ENCODE measurements at places on chromosomes 2 and 18.

DNA sequence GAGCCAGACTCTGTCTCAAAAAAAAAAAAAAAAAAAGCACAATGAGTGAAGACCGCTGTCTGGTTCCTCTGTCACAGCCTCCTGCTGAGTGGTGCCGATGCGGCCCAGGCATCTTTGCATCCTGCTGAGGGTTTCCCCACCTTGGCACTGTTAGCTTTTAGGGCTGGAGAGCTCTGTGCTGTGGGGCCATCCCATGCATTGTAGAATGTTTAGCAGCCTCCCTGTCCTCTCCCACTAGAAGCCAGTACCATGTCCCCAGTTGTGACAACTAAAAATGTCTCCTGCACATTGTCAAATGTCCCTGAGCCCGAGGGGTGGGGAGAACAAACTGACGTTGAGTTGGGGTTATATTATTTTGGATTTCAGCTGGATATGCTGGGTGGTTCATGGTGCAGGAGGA lies 7.9 kb upstream of the COLEC11 start:
- no peak for DNase-seq

DNA sequence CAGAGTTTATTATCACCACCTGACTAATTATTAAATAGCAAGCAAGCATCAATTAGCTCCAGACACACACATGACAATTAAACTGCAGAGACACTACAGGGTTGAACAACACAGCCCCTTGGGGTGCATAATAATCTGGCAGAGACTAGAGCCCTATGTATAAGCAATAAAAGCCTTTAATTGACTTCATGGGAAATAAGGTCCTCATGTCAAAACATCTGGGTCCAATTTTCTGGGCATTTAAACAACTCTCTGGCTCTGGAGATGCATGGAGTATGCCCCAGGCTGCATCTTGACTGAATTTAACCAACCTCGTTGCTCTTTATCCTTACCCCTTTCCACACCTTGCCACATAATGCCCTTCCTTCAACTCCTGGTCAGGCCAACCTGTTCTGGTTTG lies 270.7 kb upstream of the THUMPD2 start:
- no peak for DNase-seq

DNA sequence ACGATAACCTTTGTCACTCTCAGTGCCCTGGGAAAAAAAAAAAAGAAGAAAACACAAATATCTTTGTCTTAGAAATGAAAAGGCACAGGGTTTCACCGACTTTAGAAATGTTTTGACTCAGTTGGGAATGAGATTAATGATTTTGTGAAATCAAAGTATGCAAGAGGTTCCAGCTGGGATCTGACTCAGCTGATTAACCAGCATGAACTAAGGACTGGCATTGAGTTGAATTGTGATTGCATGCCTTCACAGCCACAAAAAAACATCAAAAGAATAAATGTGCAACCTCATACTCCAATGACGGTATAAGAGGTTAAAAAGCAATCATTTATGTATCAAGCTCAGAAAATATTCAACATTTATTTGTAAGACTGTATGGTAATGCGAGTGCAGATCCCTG lies 566.6 kb upstream of the DSEL start:
- no peak for DNase-seq

DNA sequence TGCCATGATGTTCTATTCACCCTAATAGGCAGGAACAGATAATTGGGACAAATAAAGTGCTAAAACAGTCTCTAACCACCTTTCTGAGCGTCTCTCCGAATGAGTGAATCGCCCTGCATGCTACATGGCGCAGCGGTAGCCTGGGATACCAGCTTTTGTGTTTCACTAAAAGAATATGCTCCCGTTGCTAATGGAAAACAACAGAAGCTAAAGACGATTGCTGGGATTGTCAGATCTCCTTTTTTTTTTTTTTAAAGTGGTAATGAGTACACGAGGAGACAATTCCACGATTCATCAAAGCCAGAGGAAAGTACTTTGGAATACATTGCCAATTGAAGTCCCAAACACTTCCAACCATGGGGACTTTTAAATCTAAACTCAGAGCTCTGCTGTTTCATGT lies 1815.3 kb upstream of the CELF4 start:
- DNase-seq = no peak

- peak; percentile 4 for DNase-seq
Measured at GRCh38 chr2:99032786-99033185, 96.8 kb upstream of the CRACDL start.

DNA sequence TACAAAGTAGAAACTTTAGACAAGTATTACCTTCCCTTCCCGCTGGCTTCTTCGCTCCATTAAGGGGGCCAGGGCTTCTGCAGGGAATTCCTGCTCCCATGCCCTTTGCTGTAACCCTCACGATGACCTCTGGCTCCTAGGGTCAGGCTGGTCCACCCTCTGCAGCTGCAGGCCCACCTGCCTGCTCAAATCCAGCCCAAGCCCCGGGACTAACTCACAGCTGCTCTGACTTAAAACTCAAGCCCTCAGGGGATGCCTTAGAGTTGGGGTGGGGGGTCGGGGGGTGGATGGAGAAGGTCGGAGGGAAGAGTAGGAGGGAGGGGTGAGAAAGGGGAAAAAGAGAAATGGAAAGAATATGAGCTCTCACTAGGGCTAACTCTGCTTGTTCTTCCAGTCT lies 4.9 kb downstream of the IGFBP5 start:
- no peak for DNase-seq

GRCh38 chr2:198916548-198917080 lies 541.1 kb downstream of the SATB2 start:
- no peak for DNase-seq

- DNase-seq = no peak
Measured at GRCh38 chr2:205745661-205746419, 63.5 kb downstream of the NRP2 start.

DNA sequence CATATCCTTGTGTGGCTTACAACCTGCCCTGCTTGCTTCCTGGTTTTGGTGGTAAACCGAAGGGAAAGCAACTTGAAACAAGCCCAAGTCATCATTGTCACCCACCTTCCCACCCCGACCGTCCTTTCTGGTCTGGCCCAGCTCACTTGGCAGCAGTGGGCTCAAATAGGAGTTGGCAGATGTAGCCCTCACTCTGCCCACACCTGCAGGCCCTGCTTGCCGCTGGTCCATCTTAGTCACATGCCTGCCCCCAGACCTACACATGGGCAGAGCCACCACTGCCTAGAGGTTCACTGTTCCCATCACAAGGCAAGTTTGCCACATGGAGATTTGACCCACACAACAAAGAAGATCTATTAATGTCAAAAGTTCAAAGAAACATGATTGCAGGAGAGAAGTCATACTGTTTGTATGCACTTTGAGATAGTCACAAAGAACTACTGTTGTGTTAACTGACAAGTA lies 9.3 kb downstream of the EIPR1 start:
- no peak for DNase-seq

DNA sequence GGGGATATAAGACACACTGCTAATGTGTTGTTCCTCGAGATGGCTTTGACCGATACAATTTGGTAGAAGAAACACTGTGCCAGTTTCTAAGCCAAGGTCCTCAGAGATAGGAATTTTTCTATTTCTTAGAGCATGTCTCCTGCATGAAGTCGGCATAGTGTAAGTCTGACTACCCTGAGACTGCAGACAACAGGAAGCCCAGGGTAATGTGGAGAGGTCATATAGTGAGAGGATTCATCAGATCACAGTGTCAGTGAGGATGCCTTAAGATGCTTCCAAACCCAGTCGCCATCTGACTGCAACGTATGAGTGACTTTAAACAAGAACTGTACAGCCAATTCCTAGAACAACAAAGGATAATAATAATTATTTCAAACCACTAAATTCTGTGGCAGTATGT lies 818.3 kb upstream of the GYPC start:
- no peak for DNase-seq

GRCh38 chr2:55357927-55358326 lies 61.7 kb downstream of the CCDC88A start:
- no peak for DNase-seq

- no peak for DNase-seq
Measured at GRCh38 chr2:44247924-44248323, 27.4 kb upstream of the SLC3A1 start.

DNA sequence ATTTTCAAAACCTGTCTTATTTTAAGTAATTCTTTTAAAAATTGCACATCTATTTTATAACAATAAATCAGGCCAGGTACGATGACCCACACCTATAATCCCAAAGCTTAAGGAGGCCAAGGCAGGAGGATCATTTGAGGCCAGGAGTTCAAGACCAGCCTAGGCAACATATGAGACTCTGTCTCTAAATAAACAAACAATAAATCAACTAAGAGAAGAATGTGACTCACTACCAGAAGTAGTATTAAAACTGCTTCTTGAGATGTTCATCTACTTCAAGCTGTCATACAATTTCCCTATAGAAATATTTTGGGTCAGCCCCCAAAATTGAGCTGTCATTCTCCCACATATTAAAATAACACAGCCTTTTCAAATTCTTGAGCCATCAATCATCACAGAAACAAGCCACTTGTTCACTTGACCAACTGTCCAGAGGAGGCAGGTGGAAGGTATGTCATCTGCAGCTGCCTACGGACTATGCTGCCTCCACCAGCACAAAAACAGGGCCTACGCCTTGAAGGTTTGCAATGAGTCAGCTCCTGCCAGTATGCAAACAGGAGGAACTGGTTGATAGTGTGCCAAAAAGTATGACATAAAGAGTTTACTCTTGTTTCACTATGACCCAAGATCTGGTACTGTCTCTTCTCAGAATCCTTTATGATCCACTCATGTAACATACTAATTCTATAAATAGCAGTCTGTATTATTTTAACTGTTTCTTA lies 33.6 kb downstream of the KIDINS220 start:
- DNase-seq = no peak

All from T-helper 1 cell (primary cell).